ENCODE measurements at places on chromosomes 1 and 21.

DNA sequence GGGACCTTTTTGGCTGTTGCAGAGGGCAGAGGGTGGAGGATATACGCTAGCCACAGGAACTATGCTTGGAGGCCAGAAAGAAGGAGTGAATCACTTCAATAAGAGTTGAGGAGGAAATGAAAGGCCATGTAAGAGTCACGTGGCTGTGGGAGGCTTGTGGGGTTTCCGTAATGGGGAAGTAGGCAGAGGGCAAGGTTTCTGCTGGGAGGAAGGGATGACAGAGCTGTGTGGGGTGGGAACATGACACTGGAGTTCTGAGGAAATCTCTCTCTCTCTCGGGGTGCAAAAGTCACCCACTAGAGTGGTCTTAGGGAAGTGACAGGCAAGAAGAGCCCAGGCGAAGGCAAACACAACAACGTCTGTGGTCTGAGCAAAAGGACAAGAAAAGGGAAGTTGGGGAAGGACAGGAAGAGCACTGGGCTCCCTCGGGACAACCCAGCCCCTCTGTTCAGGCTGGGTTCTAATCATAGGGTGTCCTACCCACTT lies 3.9 kb upstream of the CD1C start:
- no peak for DNase-seq

DNA sequence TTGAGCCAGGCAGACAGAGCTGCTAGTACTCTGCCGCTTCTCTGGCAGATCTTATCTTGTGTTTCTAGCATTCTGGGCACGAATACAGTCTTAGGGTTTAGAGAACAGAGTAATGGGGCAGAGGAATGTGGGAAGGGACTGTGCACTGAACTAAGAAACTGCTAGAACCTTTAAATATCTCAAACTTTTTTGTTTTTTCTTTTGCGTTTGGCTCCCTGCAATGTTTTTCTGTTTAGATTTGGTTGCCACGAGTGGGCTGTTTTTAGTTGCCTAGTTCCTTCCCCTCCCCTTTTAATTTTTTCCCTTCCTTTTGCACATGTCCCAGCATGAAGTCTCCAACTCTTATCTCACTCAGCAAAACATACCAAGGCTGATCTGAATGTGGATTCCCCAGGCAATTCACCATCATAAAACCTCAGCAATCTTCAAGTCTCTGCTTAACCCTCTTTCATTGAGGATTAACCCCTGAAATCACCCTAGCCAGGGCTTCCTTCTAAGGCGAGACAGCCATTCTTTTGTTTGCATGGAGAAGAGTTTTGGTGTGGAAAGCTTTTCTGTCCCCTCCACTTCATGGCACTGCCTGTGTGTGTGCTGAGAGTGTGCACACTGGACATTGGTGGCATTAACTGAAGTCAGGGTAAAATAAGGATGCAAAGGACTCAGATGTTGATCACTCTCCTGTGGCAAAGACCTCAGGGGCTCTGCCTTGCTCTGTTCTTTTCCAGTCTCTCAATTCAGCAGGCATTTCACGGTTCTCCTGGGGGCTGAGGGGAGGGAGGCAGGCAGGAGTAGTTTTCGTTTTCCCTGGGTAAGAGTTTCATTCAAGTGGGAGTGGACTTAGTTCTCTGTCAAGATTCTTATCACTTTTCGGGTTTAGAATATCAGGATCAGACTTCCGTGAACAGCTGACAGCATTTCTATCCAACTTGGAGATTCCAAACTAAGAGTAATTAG lies 2.8 kb upstream of the ATF3 start:
- DNase-seq: no peak

DNA sequence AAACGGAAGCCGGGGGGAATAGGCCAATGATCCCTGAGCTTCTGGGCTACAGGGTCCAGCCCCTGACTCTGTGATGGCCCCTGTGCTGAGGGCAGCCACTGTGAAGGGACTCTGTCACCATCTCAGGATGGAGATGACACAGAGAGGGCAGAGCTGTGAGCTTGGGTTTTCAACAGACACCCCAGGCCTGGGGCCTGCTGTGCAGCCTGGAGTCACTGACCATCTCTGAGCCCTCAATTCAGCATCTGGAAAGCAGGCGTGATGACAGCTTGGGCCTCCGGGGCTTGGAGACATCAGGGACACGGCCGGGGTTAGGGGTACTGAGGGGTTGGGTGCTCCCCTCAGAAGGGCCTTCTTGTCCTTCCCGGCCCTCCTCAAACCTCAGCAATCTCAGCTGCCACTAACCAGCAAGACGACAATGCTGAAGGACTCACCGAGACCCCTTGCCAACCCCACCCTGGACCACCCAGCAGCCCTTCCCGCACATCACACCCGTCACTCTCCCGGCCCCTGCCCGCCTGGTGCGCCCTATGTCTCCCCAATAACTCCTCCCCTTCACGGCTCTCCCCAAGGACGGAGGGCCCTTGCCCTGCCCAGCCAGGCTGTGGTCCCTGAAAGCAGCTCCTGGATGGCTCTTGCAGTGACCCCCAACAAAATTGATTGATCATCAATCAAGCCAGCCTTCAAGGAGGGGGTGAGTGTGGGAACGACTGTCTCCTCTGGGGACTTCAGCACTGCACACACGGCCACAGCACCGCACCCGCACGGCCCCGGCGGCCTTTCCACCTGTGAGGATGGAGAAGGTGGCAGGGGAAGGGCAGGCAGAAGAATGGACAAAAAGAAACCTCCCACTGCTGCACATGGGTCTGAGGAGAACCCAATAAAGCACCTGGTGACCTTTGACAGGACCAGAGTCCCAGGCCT lies 4.3 kb downstream of the MEGF6 start:
- DNase-seq: no peak

- no peak for DNase-seq
Observed at GRCh38 chr1:61961009-61961408, 218.7 kb downstream of the PATJ start.

GRCh38 chr1:214439352-214440119 lies 111.9 kb downstream of the PTPN14 start:
- no peak for DNase-seq

DNA sequence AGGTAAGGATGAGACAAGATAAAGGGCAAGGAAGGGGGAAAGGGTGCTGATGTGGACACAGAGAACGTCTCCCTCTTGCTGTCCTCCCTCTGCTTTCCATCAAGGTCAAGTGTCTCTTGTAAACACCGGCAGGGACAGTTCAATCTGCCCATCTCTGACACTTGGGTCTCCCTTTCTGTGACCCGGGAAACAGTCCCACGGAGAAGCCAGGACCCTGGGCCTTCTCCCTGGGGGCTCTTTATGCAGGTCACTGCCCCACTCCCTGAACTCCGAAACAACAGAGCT lies 254.3 kb downstream of the LTN1 start:
- DNase-seq: no peak

All from GM04504 (cell line).